ENCODE measurements at places on chromosomes 5 and 9.

DNA sequence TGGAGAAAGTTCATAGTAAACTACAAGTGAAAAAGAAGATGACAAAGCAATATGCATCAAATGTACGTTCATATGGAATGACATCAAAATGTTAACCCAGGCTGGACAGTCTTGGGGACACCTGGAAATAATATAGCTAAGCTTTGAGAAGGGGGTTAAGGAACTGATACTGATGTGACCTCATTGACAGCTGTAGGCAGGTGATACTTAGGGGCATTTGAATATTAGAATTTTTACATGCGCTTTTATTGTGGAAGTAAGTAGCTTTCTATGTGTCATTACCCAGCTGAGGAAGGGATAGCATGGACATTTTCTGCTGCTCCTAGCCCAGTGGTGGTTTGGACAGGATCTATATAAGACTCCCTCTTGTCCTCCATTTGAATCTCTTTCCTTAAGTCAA is 299.7 kb downstream of the CWC27 start:
- no peak for DNase-seq

DNA sequence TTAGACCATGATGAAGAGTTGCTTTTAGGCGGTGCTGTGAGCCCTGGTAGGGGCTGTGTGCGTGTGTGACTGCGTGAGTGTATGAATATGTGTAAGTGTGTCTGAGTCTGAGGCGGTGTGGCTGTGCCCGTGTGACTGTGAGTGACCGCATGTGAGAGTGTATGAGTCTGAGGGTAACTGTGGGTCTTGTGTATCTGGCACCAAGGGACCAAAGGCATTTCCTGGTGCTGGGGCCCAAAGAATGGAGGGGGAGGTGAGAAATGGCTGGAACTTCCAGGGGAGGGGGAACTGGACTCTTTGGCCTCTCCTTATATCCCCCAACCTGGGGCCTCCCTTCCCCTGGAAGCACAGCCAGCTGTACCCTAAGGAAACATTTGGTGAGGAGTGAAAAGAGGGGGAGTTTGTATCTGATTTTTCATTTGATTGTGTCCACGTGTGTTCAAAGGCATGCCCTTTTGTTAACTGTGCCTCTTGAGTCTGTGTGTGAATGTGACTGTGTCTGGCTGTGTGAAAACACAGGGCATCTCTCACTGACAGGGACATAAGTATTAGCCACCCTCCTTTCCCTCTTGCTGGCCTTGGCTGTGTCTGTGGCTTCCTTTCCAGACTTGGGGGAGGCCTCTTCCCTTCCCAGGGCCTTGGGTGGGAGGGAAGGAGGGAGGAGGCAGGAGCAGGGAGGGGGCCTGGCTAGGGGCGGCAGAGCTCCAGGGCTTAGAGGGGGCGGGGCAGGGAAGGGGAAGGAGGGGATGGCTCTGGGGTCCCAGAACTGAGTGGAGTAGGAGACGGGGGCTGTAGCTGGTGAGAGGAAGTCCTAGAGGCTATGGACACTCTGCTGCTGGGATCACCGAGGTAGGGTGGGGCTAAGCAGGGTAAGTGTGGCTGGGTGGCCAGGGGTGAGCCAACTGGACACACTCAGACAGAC is 1.4 kb downstream of the IL11RA start:
- DNase-seq = no peak

GRCh38 chr9:100294341-100294740 is 58.4 kb downstream of the TEX10 start:
- DNase-seq = peak; percentile 14

DNA sequence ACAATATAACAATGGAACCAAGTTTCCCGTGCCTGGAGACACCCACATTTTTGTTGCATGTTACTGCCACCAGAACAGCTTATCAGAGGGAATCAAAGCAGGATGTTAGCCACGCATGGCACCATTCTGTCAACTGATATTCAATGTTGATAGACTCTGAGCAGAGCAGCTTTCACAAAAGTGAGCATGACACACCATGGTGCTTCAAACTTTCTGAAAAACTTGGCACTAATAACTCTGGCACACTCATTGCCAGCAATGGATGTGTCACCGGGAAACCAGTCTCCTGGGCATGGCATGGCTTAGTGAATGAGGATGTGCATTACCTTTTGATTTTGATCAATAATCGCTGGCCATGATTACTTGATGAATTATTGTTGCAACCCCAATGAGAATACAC is 19.7 kb downstream of the NIPSNAP3B start:
- DNase-seq = no peak

DNA sequence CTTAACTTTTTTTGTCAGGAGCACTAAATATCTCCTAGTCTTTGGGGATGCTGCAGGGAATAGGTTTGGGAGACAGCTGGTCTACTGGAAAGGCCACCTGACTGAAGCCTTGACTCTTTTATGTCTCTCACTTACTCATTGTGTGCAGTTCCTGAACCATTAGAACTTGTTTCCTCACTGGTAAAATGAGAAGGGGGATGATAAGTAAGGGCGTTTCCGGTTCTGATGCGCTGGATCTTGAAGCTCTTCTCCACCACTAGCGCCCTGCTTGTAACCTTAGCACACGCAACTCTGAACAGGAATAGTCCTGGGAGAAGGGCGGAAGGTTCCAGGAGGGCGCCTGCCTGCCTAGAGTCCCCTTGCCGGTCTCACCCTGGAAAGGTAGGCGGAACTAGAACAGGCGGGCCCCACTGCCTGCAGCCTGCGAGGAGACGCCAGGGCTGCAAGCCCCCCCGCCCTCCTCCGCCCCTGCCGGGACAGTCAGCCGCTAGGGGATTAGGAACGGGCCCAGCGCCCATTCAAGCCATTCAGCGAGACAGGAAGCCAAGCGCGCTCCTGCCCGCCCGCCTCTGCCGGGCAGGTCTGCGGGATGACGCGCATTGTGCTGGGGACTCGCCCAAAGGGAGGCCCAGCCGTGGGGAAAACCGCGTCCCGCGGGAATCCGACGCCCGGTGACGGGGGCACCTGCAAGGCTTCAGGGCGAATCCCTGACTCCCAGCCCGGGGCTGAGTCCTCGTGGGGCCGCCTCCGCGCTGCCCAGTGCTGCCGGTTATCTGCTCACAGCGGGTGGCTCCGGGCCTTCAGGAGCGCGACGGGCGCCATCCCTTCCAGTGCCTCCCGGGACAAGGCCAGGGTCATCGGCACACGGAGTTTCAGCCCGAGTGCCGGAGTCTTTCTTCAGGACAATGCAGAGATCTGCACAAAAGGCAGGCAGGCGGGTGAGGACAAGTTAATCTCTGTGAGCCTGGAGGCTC is 44.0 kb upstream of the XPA start:
- peak; percentile 43 for DNase-seq

- DNase-seq = no peak
Observed at GRCh38 chr5:15932066-15932465, 247.5 kb downstream of the MARCHF11 start.

GRCh38 chr5:164214698-164215097 is 709.3 kb downstream of the MAT2B start:
- DNase-seq = peak; percentile 22

- DNase-seq = no peak
Observed at GRCh38 chr5:68435611-68436010, 220.1 kb downstream of the PIK3R1 start.

DNA sequence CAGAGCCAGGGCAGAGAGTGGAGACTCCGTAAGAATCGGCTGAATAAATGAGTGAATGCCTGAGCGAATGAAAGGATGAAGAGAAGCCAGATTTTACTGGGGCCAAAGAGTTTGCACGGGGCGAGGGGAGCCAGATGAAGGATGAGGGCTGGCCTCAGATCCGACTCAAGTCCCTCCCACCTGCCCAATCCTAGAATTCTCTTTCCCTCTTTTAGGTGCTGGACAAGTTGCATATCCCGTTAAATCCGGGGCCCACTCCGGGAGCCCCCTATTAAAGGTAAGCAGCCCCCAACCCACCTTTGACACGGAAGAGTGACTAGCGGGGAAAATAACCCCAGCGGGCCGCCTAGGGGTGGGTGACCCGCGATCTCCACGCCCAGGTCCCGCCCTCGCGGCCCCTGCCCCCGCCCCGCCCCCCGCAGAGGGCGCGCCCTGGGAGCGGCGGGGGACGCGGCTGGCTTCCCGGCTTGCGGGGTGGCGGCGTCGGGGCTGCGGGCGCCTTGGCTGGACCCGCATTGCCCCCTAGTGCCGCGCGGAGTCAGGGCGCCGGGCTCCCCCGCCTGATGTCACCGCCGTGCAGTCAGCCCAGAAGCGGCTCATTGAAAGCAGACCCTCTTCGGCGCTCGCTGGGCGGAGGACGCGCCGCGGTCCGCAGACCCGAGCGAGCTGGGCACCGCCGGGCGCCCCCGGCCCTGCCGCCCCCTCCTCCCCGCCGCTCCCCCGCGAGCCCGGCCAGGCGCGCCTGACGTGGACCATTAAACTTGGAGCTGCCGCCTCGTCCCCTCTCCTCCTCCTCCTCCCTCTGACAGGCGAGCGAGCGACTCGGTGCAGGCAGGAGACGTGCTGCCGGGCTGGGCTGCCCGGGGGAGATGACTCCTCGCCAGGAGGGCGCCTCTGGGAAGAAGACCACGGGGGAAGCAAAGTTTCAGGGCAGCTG is at the start of gene ADRA1B:
ADRA1B (plus strand) TSS at position 579 of the 937 bp plus-strand sequence. CDS start 424 bp downstream, outside the sequence.
- DNase-seq = peak; percentile 72

DNA sequence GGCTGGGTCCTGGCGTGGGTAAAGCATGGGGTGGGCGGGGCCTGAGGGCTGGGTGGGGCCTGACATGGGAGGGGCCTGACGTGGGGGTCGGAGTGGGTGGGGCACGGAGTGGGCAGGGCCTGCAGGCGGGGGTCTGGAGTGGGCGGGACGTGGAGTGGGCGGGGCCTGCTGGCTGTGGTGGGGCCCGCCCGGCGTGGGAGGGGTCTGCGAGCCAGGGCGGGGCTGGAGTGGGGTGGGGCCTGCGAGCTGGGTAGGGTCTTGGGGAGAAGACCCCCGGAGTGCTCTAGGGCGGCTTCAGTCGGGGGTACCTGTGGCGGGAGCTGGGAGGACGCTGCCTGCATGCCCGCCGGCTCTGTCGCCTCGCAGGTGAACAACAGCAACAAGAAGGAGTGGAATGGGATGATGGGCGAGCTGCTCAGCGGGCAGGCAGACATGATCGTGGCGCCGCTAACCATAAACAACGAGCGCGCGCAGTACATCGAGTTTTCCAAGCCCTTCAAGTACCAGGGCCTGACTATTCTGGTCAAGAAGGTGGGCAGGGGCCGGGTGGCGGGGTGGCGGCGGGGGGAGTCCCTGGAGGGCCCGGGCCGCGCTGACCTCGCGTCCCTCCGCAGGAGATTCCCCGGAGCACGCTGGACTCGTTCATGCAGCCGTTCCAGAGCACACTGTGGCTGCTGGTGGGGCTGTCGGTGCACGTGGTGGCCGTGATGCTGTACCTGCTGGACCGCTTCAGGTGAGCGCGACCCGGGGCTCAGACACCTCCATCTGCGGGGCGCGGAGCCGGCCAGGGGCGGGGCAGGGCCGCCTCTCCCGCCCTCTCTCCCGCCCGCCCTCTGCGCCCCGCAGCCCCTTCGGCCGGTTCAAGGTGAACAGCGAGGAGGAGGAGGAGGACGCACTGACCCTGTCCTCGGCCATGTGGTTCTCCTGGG is 8.0 kb downstream of the LRRC26 start:
- no peak for DNase-seq

- DNase-seq = no peak
Observed at GRCh38 chr9:35619800-35620158, 1.6 kb upstream of the CD72 start.

- no peak for DNase-seq
Observed at GRCh38 chr9:107351382-107352045, 68.4 kb downstream of the RAD23B start.

DNA sequence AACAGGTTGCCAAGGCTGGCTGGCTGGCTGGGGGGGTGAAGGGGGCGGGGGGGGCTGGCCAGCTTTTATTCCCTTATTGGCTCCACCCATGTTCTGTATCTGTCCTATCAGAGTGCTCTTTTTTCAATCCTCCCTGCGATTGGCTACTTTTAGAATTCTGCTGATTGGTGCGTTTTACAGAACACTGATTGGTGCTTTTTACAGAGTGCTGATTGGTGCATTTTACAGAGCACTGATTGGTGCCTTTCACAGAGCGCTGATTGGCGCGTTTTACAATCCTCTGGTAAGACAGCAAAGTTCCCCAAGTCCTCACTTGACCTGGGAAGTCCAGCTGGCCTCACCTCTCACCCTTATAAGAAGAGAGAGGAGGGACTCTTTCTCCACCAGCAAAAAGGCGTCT is 175.9 kb downstream of the ERCC6L2 start:
- DNase-seq = no peak

DNA sequence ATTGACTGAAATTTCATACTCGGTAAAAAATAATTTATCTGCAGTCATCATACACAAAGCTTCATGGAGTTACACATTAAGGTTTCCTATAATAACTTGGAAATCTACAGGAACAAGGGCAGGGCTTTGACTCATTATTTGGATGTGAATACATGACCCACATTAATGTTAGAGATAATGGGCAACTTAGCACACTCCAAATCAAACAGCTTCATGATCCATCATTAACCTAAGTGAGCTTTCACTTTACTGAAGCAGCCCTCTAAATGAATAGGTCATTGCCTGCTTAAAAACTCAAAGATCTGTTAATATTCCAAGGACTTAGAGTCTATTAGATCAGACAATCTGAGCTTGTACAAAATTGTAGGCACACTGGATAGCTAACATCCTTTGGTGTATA is 9.0 kb downstream of the CDH12 start:
- no peak for DNase-seq

DNA sequence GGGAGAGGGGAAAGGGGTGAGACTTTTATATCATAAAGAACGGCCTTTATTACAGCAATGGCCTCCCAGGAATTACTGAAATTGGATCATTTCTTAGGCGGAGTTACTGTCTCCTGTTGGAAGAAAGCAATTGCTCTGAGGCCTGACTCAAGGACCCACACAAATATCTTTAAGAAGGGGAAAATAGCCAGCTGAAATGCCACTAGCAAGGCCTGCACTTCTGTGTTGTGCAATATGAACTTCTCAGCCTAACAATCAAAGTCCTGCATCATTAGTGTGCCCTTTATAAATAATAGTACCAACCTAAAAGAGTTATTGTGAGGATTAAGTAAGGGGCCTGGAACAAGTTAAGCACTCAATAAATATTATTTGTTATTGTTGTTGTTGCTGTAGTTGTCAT is 30.1 kb upstream of the TRIM32 start:
- DNase-seq = no peak

DNA sequence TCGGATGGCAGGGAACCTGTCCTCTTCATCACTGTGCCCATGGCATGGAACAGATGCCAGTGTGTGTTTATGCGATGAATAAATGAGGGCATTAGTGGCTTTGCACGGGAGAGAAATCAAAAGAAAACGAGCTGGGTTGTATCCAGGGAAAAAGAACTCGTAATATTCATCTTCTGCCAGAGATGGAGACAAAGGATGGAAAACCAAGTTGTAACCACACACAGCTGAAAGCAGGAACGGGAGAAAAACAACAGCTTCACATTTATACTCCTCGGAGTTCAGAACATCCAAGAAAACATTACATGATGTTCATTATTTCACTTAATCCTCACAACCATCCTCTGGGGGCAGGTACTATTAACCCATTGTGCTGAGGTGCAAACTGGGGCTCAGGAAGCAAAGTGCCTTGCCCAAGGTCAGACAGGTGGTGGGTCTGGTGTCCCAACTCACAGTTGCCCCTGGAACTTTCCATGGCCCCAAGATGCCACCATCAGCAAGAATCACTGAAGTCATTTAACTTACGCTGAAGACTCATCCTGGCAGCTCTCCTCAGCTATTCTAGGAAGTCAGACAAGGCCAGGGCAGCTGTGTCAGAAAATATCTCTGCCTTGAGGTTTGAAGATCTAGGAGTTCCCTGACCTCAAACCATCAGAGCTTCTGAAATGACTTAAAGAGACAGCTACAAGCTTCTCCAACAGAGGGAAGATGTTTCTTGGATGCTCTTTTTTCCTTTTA is 250.4 kb downstream of the NSG2 start:
- DNase-seq = no peak
